ENCODE measurements at places on chromosomes 2 and 18.

- no peak for DNase-seq
Measured at GRCh38 chr2:218221000-218221399, 4.0 kb downstream of the ARPC2 start.

- no peak for DNase-seq
Measured at GRCh38 chr2:231917280-231918066, 8.7 kb downstream of the NPPC start.

- DNase-seq, result no peak
Measured at GRCh38 chr2:217703999-217704398, 298.8 kb downstream of the TNS1 start.

DNA sequence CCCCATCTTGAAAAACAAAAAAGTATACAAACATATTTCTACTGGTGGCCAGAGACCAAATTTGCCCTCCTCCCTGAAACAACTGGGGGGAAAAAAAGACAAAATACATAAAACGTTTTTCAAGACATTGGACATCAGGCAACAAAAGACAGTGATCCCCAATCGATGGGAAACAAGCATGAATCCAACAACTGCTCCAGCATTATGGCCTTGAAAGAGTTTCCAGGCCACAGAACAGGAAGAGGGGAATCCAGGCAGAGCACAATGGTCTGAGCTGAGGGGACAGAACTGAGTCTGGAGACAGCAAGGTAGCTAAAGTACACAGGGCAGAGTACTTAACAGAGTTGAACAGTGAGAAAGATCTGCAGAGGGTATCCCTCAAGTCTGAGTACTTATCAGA lies 4.4 kb downstream of the CCDC88A start:
- no peak for DNase-seq

DNA sequence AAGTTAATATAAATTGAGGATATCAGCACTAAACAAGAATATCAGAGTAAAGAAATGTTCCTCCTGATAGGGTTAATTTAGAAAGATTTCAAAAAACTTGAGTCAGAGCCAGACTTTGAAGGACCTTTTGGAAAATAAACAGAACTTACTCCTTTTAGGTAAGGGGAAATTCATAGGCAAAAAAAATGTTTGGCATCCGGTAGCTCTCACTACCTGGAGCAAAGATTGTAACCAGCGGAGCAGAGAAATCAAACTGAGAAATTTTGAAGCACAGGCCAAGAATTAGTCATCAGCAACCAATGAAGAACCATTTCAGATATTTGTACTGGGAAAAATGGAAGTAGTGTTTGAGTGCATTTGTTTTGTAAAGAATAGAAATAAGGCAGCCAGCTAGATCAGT lies 113.0 kb downstream of the ICA1L start:
- DNase-seq, result peak; percentile 83

- DNase-seq, result no peak
Measured at GRCh38 chr2:12400543-12400942, 316.2 kb upstream of the TRIB2 start.

GRCh38 chr2:54122939-54123338 lies 7.5 kb downstream of the ACYP2 start:
- peak; percentile 13 for DNase-seq

DNA sequence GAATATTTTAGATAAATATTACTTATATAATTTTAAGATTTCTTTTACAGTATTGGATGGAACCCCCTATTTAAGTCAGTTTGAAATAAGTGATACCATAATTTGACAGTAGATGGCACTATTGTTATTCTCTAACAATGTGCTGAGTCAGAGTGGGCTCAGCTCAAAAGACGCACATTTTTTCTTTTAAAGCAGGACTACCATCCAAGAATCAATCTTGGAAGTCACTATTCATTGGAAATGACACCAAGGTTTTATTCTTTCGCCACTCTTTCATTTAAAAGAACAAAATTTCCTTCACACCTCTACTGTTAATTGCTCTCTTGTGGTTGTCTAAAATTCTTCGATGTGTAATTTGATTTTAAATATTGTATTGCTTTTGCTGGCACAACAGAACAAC lies 32.6 kb upstream of the SPAG16 start:
- DNase-seq, result no peak

DNA sequence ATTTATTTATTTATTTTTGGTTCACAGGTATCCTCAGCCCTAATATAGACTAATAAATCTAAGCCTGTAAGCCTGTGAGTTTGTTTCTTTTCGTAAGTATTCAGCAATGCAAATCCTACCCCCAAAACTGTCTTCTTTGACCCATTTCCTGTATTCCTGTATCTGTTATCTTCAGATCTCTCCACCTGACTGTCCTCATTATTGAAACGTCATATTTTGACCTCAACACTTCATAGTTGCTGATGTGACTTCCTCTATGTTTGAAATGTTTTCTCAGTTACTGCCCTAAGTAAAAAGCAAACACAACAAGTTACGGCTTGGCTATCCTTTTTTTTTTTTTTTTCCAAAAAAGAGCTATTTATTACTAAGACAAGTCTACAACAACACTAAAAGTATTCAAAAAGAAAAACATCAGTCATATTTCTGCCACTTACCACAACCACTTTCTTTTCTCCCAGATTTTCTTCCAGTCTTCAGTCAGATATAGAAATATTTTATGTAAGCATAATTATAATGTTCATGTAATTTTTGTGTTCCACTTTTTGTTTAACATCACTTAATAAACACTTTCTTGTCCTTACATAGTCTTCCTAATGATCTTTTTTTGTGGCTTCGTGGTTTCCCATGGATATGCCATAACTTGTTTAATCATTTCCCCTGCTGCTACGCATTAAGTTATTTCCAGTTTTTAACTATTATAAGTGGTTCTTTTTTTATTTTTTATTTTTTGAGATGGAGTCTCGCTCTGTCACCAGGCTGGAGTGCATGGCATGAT lies 45.0 kb upstream of the EML4 start:
- DNase-seq, result no peak

- DNase-seq, result peak; percentile 4
Measured at GRCh38 chr2:226423498-226423960, 376.1 kb downstream of the IRS1 start.

DNA sequence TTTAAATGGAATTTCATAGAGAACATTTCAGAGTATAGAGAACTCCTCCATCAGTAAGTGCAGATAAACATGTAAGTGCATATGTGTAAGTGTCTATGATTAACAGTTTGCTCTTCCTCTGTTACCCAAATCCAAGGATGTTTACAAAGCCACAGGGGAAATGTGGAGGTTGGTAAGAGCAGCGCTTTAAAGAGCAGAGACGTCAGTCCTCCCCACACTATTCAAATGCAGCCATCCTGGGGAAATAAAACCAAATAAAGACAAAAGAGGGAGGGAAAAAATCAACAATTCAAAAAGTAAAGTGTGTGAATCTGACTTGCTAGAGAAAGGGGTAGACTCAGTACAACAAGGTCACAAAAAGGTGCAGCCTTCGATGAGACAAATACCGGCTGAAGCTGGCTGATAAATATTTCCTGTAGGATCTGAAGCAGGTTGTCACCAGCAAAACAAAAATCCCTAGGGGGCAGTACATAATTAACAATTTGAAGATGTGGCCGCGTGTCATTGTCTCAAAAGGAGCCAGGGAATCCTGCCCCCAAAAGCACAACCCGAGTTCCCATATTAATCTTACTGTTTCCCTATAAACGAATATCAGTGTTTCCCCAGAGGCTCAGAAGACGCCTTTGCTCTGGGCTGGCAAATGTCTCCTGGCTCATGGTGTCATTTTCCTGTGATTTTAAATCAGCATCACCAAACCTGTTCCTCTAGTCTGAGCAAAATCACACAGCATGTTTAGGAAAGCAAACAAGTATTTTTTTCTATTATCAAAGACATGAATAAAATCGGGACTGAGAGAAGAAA lies 216.5 kb downstream of the CDCA7 start:
- no peak for DNase-seq

GRCh38 chr2:186751790-186752189 lies 57.9 kb downstream of the FAM171B start:
- no peak for DNase-seq

DNA sequence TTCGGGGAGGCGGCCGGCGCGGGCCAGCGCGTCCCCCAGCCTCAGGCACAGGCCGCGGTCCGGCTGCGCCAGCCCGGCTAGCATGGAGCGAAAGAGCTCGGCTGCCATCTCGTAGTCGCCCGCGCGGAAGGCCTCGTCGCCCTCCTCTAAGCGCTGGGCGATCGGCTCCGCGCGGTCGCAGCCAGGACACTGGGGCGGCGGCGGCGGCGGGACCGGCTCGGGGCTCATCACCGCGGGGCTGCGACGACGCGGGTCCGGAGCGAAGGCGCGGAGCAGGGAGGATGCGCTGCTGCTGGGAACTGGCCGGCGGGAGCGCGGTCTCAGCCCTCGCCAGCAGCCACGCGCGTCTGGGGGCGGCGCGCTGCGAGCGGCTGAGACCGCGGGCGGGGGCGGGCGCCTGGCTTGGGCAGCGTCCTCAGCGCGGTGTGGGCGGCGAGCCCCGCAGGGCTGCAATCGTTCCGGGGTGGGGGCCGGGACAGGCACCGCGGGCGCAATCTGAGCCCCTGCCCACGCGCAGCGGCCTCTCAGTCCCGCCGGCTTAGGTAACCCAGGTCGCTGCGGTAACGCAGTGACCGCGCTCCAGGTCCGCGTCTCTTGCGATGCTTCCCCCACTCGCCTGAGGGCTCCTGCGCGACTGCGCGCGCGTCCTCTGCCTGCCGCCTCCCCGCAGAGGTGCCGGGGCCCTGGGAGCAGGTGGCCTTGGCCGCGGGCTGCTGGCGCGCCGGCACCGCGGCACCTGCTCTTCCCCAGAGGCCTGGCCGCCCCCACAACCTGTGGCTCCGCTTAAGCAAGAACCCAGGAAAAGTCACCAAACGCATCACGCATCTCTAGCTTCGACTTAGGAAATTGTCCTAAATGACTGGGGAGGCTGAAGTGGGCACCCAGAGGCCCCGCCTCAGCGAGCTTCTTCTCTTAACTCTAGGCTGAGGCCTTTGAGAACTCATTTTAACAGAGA lies at the start of gene LONRF2:
Gene LONRF2 (minus strand): TSS at position 636 of the 955 bp plus-strand sequence. CDS start 408 bp downstream, at position 228.
- DNase-seq, result peak; percentile 25

- DNase-seq, result peak; percentile 5
Measured at GRCh38 chr2:3492951-3493614, 26.2 kb downstream of the ADI1 start.

DNA sequence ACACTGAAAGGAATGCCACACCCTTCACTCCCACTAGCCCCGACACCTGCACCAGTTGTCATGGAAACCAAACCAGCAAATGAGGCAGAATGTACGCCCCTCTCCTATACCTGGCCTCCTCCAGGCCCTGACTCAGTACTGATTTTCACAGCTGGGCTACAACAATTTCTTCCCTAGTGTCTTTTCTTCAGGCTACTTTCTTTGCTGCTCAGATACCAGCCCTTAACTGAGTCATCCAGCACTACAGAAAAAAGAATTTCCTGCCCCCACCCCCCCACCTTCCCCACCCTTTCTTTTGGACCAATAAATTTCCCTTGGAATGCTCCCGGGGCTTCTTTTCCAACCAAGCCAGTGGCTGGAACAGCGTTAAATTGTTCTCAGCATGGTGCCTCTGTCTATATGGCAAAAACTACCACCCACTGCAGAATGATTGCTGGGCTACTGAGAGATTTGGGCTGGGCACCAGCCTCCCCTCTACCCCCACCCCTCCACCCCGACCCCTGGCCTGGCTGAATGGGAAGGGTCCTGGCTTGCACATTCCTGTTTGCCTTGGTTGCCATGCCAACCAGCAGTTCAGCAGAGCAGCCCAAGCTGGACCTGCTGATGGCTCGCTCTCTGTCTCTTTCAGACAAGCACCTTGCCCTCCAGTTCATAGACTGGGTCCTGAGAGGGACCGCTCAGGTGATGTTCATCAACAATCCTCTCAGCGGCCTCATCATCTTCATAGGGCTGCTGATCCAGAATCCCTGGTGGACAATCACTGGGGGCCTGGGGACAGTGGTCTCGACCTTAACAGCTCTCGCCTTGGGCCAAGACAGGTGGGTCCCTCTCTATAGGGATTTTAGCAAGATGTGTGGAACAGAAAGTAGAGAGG lies 11.3 kb downstream of the SLC14A2 start:
- DNase-seq, result no peak

DNA sequence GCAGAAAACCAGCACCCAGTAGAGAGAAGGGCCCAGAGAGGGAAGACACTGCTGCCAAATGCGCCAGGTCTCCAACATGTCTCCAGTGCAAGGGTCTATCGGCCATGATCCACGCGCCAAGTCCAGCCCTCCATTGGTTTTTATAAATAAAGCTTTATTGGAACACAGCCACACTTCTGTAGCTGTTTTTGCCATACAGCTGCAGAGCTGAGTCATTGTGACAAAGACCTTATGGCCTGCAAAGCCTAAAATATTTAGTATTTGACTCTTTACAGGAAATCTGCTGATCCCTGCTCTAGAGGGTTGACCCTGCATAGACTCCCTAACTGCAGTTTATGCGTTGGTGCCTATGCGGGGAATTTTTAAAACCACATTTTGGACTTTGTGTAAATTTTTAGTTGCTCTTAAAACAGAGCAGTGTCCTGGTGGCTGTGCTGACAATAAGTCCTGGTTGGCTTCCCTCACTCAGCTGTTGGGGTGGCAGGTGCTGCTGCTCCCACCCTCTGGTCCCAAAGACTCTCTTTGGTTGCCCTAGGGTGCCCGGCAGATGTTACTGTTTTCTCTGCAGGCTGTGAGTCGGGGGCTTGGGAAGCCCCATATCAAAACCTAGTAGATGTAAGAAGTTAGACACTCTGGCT lies 154.9 kb downstream of the CTIF start:
- no peak for DNase-seq

- no peak for DNase-seq
Measured at GRCh38 chr2:197675711-197676188, 363 bp upstream of the RFTN2 start.

DNA sequence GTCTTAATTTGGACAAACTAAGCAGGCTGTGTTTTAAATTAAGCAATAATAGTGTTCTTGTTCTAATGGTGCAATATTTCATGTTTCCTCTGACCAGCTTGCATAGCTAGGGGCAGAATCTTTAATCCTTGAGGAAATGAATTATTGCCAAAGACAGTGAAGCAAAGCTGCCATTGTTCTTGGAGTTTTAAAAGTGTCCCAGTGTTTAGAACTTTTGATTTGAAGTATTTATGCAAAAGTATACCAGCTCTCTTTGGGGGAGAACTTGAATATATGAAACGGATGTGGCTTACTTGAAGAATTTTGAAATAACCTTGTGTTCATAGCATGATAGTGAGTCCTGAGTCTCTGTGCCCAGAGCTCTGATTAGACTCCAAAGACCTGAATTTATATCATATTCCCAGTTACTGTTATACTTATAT lies 33.4 kb downstream of the ITGA6 start:
- no peak for DNase-seq

GRCh38 chr2:123434546-123435395 lies 590.3 kb upstream of the CNTNAP5 start:
- DNase-seq, result no peak

GRCh38 chr2:226795281-226796011 lies 4.2 kb downstream of the IRS1 start:
- DNase-seq, result no peak

DNA sequence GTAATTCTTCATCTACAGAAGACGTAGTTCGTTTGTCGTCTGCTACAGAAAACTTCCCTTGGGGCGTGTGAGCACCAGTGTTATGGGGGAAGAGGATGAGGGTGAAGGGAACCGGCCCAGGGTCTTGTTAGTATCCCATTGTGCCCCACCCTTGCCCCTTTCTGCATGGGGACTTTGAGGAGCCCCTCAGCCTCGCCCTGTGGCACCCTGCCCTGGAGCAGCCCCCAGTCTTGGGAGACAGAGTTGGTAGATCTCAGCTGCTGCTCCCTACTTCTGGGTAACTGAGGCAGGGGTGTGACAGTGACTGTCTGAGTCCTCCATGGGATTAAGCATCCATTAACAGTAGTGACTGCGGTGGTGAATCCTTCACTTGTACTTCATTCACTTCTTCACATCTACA lies 50.1 kb downstream of the RNF144A start:
- DNase-seq, result no peak

GRCh38 chr2:71466301-71467179 lies 13.2 kb downstream of the DYSF start:
- peak; percentile 68 for DNase-seq
